ENCODE measurements at places on chromosomes 7 and 10.

- no peak for DNase-seq
Observed at GRCh38 chr10:131657318-131657984, 243.4 kb upstream of the PPP2R2D start.

DNA sequence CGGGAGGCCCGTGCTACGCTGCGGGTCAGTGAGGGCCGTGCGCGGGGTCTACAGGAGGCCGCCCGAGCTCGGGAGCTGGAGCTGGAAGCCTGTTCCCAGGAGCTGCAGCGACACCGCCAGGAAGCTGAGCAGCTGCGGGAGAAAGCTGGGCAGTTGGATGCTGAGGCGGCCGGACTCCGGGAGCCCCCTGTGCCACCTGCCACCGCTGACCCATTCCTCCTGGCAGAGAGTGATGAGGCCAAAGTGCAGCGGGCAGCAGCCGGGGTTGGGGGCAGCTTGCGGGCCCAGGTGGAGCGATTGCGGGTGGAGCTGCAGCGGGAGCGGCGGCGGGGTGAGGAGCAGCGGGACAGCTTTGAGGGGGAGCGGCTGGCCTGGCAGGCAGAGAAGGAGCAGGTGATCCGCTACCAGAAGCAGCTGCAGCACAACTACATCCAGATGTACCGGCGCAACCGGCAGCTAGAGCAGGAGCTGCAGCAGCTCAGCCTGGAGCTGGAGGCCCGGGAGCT, 7.0 kb downstream of the LZTS2 start:
- no peak for DNase-seq

DNA sequence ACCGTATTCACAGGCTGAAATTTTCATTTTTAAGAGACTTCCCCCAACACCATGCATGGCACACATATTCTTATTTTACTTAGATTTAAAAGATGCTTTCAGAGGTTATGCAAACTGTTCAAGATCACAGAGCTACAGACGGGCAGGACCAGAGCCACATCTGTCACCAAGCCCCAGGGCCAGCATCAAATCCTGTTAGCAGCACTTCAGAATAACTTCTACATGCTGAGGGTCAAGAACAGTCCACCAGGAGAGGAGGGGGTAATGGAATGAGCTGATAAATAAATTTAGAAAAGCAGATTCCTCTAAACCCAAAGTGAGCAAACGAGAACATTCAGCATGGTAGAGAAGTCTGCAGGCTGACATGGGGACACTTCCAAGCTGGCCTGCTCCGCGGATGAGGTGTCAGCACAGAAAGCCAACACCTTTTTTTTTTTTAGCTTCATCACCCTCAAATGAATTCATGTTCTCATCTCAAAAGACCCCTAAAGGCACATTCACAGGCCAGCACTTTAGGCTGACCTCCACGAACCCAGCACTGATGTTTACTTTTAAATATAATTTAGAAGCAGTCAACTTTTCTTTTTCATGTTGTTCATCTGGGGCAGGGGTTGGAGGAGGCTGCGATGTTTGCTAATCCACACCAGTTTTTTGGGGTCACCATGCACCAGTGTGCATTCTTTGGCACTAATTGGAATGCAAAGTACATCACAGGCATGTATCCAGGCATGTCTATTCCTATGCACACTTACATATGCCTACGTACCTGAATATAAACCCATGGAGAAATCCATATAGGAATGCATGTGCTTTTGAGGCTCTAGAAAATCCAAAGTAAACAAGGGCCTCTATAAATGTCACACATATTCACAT, 249.0 kb downstream of the TNS3 start:
- DNase-seq, result no peak

DNA sequence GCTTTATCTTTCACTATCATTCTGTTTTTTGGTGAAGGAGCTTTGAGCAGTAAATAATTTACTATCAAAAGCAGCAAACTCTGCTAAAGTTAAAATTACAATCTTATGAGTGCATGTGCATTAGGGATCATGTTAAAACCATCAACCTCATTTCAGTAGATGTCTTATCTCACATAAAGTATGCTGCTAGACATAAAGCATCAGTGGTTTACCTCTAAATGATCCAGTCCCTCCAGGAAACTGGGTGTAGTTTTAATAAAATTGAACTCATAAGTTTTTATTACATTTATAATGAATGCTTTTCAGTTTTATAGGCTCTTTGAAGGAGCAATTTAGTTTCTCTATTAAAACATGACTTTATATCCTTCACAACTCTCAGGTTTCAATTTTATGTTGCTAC, 108.7 kb downstream of the LRRN3 start:
- DNase-seq, result no peak

DNA sequence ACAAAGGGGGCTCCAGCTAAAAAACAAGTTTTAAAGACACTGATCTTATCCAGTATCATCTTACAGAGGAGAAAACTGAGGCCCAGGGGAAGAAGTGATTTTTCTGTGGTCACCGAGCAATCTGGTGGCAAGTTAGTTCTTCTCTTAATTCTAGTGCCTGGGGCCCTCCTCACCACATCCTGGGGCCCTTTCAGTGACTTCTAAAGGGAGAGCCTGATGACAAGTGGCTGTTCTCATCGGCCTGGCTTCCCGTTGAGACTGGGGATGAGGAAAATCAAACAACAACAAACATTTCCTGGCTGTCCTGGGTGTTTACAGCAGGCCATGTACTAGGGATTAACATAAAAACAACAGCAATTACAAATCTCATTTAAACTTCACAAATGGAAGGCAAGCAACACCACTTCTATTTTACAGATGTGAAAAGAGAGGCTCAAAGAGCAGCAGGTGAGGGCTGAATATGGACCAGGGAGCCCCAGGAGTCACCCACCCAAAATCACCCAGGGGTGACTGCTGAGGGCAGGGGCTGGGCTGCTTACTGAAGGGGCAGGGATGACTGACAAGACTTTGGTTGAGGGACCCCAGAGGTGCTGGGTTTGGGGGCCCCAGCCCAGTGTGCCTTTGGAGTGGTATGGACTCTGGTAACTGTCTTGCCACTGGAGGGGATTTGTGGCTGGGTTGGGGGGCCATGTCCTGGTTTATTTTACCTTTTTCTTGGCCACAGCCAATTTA, 24.7 kb upstream of the MTPAP start:
- DNase-seq, result peak; percentile 33

DNA sequence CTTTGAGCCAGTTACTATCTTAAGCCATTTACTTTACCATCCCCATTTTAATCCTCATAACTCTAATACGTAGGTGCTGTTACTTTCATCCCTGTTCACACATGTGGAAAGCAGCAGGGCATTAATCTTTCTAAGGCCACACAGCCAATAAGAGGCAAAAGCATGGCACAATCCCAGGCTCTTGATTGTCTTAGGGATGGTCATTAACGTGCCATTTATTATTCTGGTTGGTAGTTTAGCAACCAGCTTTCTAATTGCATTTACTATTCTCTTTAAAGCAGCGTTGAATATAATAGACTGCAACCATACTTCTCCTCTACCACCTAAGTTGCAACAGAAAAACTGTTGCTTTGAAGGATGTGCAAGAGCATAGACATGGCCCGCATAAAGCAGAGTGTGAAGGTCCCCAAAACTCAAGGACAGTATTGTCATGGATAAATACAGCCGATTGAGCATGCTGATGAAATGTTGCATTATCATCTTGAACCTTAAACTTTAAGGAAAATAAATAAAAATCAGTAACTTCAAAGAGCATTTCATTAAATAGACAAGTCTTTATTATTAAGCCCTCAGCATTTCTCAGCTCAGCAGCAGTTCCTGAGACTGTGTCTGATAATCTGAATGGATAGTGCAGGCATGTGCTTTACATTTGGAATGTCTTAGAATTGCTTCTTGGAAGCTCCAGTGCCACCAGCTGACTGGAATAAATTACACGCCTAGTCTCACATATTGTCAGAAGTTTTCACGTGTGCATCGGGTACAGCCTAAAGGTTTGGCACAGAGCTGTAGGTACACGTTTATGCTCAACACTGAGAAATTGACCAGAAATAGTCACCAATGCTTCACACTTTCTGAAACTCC, 467.1 kb downstream of the SDK1 start:
- DNase-seq, result no peak

GRCh38 chr10:14836208-14836607, 1.6 kb downstream of the CDNF start:
- no peak for DNase-seq

DNA sequence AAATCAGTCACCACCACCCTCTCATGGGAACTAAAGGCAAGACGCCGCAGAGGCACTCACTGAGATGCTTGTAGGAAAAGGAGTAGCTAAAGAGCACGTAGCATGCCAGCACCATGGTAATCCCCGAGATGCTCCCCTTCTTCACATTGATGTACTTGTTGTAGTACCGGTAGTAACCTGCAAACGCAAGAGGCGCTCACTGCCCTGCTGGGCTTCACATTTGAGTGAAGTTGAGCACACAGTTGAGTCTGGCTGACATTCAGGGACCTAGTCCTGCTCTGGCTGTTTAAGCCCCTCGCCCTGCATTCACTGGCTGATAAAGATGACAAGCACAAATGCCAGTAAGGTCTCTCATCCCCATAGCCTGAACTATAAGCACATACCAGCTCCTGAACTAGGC, 6.9 kb downstream of the ATP5MF start:
- DNase-seq, result peak; percentile 51

DNA sequence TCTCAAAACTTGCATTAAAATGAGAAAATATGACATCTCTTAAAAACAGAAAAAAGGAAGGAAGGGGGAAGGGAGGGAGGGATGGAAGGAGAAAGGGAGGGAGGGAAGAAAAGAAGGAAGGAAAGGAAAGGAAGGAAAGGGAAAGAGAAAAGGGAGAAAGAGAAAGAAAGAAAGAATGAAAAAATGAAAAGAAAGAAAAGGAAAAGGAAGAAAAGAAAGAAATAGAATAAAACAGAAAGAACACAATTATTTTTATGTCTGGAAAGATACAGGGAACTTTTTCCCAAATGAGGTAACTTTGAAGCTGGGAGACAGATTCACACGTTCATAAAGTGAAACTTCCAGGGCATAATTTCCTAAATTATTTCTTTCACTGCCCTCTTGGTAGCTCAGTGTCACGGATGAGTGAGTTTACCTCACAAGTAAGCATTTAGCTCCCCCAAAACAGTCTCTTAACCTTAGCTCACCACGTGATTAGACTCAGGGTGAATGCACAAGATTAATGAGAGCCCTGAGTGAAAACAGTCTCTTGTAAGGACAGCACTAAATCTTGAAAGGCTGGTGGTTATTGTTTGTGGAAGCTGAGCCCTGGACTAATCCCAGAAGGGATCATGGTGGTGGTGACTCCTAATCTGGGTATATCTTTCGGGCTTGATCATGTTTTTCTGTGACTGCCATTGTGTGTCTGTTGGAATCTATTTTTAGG, 74.1 kb upstream of the HDAC9 start:
- no peak for DNase-seq

- DNase-seq, result no peak
Observed at GRCh38 chr10:110326351-110327032, 21.8 kb upstream of the SMNDC1 start.

DNA sequence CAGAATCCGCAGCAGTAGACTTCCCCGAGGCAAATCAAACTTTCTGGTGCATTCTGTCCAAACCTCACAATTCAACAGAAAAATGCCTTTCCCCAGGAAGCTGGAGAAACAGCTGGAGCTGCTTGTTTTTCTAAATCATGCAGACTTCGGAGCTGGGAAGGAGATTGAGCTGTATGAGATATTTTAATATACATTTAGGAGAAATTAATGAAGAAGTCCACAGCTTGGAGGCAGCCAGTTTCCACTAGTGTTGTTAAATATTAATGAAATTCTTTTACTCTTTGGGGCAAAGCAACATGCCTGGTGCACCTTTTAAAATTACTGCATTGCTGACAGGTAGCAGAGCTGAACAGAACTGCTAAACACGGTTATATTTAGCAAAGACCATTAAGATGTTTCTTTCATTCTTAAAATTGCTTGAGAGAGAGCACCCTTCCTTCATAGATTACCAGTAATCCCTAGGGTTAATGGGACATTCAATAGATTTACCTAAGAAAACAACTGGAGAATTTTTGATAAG, 566.4 kb downstream of the SORCS3 start:
- DNase-seq, result no peak

- DNase-seq, result no peak
Observed at GRCh38 chr10:58919927-58920654, 256.4 kb upstream of the PHYHIPL start.

GRCh38 chr10:133324198-133324792, 12.4 kb downstream of the CALY start:
- peak; percentile 78 for DNase-seq

GRCh38 chr10:35946556-35946955, 304.5 kb upstream of the FZD8 start:
- no peak for DNase-seq

GRCh38 chr10:125976960-125977605, 80.7 kb downstream of the FANK1 start:
- DNase-seq, result no peak

DNA sequence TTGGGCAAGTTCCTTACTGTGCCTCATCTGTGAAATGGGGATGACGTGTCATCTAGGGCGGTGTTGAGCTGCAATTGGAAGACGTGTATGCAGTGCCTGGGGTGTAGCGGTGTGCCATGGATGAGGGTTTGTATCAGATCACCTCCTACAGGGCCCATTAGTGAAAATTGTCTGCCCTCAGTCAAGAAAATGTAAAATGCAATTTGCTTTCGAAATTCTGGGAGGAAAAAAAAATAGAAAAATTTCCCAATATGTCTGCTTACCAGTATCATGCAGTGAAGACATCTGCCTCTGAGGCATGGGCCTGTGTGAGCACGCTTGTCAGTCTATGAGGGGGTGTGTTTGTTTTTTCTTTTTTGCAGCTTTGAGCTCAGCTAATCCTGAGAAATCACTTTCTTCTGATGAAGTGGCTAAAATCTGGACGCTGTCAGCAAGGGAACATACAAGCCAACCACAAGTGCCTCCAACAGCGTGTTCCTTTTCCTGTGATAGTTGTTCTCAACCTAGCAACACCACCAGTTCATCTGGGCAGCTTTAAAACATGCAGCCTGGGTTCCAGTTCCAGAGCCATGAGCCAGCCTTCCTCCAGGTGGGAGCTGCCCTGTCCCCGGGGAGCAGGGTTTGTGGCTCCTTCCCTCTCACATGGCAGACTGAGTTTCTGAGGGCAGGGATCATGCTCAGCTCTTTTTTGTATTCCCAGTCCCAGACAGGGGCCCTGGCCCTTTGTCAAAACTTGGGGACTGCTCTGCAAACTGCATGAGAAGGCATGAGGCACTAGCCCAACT, 10.3 kb downstream of the FAM241B start:
- no peak for DNase-seq

GRCh38 chr7:120337308-120337907, 64.4 kb downstream of the KCND2 start:
- DNase-seq, result no peak

- DNase-seq, result no peak
Observed at GRCh38 chr7:504221-505111, 15.2 kb downstream of the PDGFA start.

- DNase-seq, result peak; percentile 7
Observed at GRCh38 chr7:149669121-149669818, 104.1 kb downstream of the ZNF467 start.

- no peak for DNase-seq
Observed at GRCh38 chr10:71299071-71299785, 19.8 kb upstream of the SLC29A3 start.
